ENCODE measurements at places on chromosomes 3 and 15. TPM values are rescaled to one million over a fixed set of nuclear protein-coding genes. Genes with fewer than 3 reads are reported as not detected.

- DNase-seq = no peak
Measured at GRCh38 chr15:29278436-29279105, 8.9 kb upstream of the NSMCE3 start.

DNA sequence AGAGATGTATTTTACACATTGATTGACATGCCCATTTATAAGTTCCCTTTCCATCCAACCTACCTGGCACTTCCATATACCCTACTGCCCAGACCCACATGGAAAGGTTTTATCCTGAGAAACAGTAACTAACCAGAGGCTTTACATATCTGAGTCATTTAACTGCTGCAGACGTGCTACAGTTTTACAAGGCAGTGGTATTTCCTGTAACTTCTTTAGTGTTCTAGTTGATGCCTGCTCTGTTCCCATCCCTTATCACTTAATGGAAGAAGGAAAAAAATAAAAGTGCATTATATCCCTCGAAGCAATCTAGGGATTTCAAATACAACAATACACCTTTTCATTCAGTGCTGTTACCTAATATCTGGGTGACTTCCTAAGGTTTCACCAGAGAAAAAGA lies 107.1 kb downstream of the TMCO5A start:
- no peak for DNase-seq

NRG4 gene
- not detected for total RNA-seq

WNT5A gene
- 0.76 TPM for total RNA-seq

DNA sequence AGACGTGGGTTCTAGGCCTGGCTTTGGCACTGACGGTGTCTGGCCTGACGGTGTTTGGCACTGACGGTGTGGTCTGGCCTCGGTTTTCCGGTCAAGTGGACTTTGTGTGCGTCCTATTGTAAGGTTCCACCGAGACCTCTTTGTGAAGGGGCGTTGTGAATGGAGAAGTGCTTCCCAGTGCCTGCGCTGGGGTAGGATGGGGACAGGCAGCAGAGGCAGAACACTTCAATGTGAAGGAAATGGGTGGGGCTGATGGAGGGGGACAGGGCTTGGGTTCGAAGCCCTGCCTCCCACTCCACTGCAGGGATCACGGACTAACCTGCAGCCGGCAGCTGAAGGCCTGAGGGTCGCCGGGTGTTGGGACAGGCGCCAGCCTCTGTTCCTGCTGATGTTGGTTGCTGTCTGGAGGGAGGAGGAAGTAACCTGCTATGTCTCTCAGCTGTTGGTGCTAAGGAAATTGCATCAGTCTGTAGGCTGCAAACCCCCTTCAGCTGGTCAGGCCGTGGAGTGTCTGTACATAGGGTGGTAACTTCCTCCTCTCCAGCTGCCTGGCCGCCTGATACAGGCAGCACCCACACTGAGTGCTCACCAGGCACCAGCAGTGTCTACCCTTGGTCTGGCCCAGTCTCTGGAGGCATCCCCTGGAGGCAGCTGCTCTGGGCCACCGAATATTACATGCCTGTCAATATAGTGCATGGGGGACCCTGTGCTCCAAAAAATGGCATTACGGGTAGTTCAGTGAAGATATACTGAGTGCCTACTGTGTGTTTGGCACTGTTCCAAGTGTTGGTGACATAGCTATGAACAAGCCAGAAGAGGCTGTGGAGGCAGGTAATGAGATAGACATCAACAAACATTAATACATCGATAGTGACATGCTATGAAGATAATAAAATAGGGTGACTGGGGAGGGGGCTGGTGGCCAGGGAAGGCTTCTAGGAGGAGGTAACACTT lies 1.1 kb downstream of the TM6SF1 start:
- no peak for DNase-seq
